ENCODE measurements at places on chromosomes 2 and 18.

GRCh38 chr2:26720322-26721114 is 28.0 kb downstream of the KCNK3 start:
- no peak for DNase-seq

DNA sequence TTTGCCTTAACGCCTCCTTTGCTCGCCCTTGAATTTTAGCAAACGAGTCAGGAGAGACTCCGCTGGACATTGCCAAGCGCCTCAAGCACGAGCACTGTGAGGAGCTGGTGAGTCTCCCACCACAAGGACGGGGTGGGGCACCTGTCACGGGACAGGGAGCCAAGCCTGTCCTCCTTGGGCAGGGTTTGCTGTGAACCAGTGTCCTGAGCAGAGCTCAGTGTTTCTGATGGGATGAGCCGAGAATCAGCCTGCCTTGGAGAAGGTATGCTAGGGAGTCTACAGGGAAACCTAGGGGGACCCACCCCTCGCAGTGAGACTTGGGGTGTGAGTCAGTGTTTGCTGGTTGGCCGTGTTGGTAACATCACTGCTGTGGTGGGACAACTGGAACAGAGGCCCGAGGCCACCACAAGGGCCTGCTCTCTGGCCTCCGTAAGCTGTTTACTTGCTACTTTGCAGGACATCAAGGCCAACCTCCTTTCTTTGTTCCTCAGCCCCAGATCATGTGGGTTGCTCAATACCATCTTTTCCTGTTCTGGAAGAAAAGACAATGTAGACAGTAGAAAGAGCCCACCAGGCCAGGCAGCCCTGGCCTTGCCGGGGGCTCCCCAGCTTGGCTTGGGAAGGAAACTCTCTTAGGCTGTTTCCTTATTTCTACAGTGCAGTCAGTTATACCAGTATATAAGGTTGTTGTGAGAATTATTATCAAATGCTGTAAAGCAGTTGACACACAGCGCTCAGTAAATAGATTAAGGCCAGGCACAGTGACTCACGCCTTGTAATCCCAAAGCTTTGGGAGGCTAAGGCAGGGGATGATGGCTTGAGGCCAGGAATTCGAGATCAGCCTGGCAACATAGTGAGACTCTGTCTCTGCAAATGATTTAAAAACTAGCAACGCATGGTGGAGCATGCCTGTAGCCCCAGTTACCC is 42.4 kb downstream of the ITGB1BP1 start:
- no peak for DNase-seq

DNA sequence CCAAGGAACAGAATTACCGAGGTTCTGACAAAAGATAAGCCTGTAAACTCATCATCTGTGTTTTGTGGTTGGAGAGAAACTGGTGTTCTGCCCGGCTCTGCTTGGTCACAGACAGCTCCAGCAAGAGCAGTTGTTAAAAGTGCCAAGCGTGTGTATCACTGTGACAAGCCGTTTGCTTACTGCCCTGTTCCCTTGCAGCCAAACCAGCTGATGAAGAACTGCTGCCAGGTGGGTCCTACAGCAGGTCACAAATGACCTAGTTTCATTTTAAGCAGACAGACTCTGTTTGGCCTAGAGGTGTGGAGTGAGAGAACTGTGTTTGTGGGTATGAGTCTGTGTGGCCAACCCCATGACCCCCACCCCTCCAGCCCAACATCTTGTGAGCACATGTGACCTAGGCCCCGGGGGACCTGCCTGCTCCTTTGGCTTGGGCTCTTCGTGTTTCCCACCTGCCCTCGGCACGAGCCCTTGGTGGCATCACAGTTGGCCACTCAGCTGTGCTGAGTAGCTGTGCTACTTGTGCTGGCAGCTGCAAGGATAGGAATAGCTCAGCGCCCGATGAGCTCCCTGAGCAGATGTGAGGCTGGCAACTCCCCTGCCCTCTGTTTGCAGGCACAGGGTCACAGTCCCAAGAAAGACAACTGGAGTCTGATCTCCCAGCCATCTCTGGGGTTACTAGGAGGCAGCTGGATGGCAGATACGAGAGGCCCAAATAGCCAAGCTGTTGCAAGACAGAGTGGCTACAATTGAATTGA is 9.7 kb downstream of the OXER1 start:
- no peak for DNase-seq

GRCh38 chr2:227340106-227340505 is 15.1 kb downstream of the MFF start:
- no peak for DNase-seq

DNA sequence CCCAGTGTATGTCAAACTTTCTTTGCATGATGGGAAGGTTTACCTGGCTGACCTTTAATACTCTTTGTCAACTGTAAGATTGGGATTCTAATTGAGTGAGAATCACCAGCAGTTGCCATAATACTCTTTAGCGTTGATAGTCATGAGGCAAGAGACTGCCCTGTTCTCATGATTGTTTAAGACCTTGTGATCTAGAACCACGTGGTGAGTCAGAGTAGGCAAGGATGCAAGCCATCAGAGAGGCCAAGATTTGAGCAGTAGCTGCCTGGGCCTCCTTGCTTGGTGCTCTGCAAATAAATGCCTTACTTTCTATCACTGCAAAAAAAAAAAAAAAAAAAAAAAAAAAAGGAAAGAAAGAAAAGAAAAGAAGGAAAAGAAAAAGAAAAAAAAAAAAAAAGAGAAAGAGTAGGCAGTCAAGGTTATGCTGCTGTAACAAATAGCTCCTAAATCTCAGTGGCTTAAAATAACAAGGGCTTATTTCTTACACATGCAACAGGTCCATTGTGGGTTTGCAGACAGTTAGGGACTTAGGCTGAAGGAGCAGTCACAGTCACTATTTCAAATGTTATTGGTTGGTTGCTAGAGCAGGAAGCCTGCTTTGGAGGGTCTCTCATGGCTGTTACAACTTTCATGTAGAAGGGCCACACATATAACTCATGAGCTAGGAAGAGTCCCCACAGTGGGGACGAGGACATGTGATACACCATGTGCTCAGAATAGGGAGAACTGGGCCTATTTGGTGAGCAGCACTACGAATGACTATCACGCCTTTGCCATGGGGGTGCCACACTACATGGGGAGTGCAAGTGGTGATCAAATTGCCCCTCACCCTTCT is 21.7 kb downstream of the IL1R2 start:
- no peak for DNase-seq

DNA sequence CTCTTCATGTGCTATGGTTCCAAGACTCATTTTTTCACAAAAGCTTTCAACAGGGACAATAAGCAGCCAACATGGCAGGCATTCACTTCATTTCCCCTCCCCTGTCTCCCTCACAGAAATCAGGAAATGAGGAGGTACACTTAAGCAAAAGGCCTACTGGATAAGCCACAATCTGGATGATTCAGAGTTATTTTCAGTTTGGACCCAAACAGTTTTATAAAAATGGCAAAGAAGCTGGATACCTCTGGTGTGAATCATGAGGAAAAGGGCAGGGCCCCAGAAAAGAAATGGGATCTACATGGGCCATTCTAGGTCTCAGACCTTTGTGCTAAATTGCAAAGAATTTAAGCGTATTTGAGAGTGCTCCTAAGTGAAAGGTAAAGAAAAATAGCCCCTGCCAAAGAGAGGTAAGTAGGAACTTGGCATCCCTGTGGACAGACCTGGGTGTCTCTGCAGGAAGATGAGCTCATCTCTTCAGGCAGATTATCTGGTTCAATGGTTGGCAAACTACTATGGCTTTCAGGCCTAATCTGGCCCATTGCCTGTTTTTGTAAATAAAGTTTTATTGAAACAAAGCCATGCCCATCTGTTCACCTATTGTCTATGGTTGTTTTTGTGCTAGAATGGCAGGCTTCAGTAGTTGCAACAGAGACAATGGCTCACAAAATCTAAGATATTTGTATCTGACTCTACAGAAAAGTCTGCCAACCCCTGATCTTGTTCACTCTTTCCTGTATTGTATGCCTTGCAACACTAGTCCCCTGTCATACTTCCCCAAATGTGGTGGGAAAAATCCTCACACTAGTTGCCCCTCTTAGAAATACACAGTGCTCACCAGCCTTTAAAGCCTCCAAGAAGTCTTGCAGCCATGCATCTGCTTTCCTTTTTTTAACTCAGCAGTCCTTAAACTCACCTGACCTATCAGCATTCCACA is 315.0 kb downstream of the ALK start:
- no peak for DNase-seq

DNA sequence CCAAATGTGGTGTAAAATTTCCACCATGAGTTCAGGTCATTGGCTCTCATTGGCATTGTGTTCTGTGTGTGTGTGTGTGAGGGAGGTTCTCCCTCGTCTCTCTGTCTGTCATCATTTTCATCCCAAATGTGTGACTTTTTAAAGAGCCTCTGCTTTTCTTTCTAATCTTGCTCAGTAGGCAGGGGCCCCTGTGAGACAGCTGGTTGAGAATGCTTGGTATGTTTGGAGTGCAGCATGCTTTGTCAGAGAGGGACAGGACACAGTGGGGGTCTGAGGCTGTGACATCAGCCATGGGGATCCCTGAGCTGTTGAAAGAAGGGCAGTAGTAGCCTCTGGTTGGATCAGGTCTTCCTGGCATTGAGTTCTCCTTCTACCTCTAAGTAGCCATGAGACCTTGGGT is 10.6 kb downstream of the PTPRM start:
- no peak for DNase-seq

GRCh38 chr18:78984941-78985784 is 5.5 kb downstream of the SALL3 start:
- peak; percentile 51 for DNase-seq

GRCh38 chr2:80028584-80028983 is 276.0 kb downstream of the LRRTM1 start:
- DNase-seq: no peak

DNA sequence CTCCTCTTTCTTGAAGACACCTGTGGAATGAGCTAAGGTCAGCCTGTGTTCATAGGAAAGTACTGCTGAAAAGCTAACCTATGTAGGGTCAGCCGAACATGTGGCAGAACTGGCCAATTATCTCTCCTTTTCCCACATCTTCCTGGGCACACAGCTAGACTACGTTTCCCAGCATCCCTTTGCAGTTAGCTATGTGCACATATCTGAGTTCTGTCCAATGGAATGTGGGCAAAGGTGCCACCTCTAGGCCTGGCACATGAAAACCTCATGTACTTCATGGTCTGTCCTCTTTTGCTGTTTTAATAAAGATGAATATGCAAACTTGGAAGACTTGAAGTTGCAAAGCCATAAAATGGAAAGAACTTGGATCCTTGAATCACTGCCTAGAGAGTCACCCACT is 352.6 kb downstream of the TNS1 start:
- DNase-seq: no peak

DNA sequence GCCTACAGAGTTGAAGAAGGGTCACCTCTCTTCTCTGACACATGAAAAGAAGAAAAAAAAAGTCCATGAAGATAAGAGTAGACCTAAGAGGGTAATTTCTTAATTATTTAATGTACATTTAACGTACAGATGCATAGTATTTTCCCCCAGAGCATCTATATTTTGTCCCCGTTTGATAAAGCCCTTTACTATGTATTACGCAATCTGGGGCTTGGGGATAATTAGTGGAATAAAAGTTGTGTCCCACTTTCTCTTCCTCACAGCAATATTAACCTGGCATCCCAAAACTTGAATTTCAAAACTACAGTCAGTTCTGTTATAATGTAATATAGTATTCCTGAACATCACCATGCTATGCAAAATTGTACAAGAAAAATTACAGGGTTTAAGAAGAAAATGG is 254.1 kb downstream of the SUCLG1 start:
- no peak for DNase-seq

DNA sequence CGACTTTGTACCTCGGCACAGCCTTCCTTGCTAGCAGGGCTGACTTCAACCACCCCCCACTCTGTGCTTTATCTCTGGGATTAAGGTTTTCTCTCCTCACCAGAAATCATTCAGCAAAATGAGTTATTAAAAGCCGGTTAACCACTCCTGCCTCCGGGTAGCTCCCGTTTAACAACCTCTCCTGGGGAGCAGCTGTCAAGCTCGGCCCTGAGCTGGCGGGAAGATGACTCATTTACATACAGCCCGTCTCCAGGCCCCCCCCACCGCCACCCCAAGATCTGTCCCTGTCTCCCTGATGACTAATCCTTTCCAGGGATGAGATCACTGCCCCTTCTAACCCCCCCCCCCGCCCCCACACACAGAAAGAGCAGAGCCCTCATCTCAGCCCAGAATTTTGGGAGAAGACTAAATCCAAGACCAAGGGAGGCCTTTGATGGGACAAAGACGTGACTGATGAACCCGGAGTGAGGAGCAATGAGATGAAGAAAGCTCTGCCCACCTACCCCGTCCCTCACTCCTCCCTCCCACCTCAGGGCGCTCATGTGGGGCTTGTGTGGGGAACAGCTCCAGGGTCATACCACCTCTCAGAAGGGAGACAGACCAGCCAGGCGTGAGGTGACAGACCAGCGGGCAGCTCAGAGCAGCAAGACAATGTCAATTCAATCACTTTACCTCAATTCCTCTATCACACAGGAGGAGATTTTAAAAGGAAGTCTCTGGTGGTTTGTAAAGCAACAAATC is 131.4 kb downstream of the MSH2 start:
- DNase-seq: peak; percentile 23

- peak; percentile 37 for DNase-seq
Observed at GRCh38 chr2:233350708-233351107, 3.6 kb upstream of the DGKD start.

DNA sequence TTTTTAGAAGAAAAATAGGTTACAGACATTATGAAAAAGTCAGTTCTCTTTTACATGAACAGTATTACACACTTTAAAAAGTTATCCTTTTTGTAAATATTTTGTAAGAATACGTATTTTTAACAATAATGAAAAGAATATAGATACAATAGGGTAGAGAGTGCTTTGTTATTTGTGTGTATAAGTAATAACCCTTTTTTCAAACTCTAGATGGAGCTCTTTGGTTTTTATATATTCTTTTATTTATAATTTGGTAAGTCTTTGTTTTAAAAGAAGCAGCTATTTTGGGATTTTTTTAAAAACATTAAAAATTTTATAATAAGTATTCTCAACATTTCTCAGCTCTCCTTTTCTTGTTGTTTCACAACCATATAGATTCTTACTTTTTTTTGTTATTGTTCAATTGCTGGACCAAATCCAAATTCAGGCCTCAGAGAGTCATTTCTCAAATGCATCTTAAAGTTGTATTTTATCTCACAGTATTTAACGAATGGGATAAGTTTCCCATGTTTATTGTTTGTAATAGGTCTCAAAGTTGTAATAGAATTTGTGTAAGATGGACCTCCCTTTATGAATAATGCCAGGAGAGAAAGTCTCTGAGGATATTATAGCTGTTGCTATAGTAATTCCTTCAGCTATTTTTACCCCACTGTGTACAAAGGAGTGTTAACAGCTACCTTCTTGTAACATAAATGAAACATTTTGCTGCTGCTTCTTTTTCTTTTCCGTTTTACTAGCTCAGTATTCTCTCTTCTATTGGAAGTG is 46.4 kb downstream of the ACYP2 start:
- no peak for DNase-seq

- DNase-seq: no peak
Observed at GRCh38 chr2:177772529-177772928, 300.0 kb downstream of the PDE11A start.
